ENCODE measurements at places on chromosomes 2 and 18.

DNA sequence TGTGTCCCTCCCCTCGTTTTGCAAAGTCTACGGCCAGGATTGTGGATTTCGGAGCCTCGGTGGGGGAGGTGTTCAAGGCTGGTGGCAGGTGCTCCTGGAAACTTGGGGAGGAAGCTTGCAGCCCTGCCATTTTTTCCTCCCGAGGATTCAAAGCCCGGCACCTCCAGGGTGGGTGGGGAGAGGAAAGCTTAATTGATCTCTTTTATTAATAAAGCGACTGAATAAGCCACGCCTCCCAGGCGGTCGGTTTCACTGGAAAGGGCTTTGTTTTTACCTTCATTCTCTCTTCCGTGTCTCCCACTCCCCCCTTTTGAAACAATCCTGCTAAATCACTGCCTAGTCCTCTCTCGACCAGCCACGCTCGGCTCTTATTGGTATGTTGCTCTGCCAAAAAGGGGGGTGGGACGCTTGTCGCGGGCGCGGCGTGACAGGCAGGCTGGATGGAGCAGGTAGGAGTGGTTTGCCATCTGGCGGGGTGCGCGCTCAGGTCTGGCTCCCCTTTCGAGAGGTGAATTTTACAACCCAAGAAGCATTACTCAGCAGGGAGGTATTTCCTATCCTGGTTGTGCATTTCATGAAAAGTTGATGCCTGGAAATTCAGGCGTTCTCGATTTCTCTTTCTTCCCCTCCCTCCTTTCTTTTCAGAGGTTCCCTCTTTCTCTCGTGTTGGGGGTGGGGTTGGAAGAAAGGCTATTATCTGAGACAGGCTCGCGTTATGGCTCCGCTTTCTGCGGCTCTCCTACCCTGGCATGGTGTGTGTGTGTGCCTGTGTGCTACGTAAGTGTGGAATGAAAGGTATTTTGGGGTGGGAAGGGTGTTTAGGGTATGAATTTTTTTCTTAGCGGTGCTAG, 1.4 kb downstream of the NEDD4L start:
- DNase-seq: peak; percentile 40

DNA sequence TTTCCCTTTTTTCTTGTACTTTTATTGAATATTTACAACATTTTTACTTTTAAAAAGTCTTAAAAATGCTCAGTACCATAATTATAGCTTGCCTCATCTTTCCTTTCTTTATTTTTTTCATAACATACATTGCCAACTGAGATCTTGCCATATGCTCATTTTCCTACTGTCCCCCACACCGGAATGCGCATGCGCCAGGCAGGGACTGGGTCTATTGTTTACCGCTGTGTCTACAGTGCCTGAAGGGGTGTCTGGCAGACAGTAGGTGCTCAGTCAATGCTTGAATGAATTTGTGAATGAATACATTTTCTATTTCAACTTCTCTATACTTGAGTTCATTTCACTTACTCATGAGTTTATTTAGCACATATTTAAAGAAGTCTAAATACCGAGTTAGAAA, 158.0 kb downstream of the CYP26B1 start:
- no peak for DNase-seq

DNA sequence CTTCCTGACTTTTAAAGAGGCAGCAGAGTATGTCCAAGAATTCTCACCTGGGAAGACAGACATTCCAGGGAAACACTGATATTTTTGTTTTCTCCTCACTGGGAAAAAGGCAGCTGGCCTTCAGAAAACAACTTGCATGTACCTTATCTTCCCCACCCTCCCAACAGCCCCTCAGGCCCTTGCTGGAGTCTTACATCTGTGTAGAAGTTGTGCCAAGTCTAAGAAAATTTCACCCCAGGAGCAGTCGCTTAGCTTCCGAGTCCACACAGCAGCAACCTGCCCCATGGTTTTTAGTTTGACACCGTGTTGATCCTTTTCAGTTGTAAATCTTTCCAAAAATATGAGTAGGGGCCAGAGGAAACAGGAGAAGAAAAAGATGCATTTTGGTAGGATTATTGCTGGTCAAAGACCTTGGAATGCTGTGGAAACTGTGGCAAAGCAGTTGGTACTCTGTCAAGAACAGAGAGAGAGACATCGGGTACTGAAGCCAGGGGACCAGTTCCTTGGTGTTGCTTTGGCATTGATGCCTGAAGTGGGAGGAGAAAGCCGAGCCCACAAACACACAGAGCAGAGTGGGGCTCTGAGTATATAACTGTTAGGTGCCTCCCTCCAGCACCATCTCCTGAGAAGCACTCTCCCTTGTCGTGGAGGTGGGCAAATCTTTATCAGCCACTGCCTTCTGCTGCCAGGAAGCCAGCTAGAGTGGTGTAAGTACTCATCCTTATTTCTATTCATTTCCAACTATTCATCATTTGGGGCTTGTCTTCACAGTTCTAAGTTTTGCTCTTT, at the start of gene SLC14A1:
Gene SLC14A1, plus strand, starts transcription at position 615 of the 789 bp plus-strand sequence. CDS start 6,140 bp downstream, outside the sequence.
- no peak for DNase-seq

- no peak for DNase-seq
Observed at GRCh38 chr2:223762853-223763252, 74.5 kb downstream of the AP1S3 start.

GRCh38 chr18:8081872-8082553, 514.9 kb downstream of the PTPRM start:
- DNase-seq: no peak

GRCh38 chr2:236294647-236295046, 30.4 kb upstream of the ASB18 start:
- DNase-seq: no peak

DNA sequence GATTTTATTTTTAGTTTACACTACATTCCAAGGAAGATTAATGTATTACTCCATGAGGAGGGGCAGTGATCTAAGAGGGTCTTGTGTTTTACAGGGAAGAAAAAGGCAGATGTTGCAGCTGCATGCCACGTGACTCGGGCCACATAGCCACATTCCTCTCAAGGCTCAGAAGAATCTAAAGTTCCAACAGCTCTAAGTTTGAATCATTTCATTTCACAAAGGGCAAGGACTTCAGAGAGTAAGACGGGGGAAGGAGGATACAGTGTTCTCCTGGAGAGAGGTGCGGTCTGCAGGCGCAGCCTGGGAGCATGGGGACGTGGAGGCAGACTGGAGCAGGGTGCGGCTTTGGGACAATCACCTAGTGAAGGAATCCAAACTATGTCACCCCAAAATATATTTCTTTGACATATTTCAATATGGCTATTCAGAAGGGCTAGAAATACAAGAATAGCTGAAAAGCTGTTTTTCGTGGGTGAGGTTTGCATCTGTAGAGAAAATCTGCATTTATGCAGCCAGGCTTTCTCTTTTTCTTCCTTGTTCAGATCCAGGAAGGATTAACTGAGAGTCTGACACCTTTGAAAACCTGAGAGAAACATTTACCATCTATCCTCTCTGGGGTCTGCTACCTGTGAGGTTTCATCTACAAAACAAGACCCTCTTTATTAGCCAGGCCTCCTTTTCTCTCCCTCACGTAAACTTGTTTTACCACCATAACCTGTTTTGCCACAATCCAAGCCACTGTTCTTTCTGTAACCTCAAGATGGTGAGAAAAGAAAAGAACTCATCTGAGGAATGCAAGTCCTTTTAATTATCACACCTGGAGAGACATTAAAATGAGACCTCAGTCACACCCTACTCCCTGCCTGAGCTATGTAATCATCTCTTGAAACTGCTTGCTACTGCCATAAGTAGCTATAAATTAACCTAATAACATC, 165.1 kb upstream of the NDUFV2 start:
- DNase-seq: no peak

DNA sequence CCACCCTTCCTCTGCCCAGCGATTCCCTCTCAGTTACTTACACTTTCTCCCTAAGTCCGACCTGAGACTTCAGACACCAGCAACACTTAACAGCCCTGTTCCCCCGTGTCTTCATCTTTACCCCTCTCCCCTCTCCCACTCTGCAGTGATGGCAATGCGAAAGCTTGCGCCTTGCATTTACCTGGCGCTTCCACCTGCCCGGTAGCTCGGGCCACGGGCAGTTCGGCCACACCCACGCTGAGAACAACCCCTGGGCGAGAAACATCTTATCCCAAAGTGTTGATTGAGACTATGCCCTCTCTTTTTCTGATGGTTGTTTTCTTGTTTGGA, 558 bp downstream of the DNAJC10 start:
- no peak for DNase-seq

GRCh38 chr2:233821709-233822100, 32.6 kb downstream of the HJURP start:
- no peak for DNase-seq

DNA sequence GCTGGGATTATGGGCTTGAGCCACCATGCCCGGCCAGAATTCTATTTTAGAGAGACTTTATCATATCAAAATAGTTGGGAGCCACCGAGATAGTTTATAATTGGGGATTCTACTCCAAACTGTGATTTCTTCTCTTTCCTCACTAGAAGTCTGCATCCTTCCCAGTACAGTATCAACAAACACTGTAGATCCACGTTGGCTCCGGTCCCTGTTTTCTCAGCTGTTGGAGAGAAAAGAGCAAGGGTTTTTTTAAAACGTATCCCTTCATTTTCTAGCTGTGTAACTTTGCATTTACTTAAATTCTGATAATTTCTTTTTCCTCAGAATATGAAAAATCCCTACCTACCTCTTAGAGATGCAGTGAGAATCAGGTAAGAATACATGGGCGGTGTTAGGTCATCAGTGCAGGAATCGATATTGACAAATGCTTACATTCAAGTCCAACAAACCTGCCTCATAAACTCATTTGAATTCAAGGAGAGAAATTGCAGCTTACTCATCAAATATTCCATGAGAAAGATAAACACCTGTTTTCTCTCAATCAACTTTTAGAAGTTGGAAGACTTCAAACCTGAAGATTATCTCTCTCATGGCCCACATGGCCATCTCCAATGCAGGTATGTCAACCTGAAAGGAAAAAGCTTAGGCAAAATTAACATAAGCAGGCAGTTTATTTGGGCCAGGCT, 17.7 kb upstream of the PDCL3 start:
- DNase-seq: no peak

- no peak for DNase-seq
Observed at GRCh38 chr18:35193316-35193715, 47.5 kb upstream of the ZNF397 start.

GRCh38 chr2:71292159-71292558, 39.4 kb upstream of the ZNF638 start:
- no peak for DNase-seq

- no peak for DNase-seq
Observed at GRCh38 chr2:203500951-203501350, 34.1 kb downstream of the RAPH1 start.

- DNase-seq: no peak
Observed at GRCh38 chr18:75105551-75106254, 103.2 kb downstream of the PTGR3 start.

DNA sequence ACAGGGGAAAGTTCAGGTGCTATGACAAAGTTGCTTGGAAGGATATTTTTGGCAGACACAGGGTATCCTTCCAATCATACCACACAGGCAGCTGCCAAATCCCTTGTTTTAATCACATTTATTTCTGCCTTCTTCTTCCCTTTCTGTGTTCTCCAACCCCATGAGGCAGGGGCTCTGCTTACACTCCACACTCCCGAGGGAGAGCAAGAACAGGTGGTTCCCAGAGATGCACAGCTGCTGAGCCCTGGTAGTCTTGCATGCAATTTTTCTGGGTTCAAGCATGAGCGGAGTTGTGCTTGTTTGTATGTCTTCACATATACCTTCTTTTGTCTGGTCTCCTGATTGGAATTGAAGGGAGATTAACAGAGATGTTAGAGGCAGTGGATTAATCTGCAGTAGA, 251.7 kb upstream of the ST6GAL2 start:
- DNase-seq: no peak

GRCh38 chr2:221791844-221792243, 219.7 kb upstream of the EPHA4 start:
- DNase-seq: no peak

GRCh38 chr18:79580498-79581171, 99.0 kb upstream of the CTDP1 start:
- DNase-seq: no peak

DNA sequence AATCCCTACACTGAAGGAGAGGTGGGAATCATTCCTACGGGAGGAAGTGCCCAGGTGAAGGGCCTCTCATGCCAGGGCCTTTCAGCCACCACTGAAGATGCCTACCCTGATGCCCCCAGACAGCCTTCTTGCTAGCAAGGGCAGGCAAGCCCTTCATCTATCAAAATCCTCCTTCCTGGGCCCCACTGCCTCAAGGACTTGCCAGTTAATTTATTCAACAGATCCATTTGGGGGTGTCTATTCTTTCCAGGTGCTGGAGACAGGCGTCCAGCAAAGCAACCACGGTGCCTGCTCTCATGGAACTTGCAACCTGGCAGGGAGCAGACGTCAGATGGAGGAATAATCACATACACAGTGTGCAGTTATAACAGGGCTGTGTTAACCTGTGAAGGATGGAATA, 95.5 kb downstream of the GYPC start:
- DNase-seq: no peak

GRCh38 chr2:132897111-132897510, 227.1 kb upstream of the LYPD1 start:
- DNase-seq: no peak

DNA sequence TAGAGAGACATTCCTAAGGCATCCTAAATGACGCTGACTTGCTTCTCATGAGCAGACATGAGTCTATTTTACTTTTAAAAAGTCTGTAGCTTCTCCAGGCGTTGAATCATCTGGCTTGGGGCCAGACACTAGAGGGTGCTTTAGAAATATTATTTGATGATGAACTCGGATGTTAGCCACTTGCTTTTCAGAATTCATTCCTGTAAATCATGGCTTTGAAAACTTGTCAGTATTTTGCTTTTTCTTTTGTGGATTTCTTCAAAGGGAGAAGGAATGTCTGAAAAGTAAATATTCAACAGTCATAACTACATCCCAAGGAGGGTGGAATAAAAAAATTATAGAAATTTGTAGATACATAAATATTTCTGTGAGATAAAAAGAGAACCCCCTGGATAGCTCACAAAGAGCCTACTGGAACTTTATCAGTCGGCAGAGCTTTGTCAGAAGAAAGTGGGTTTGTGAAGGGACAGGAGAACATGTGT, 370.8 kb downstream of the OSR1 start:
- no peak for DNase-seq

GRCh38 chr18:24725644-24726415, 265.4 kb downstream of the HRH4 start:
- no peak for DNase-seq

- DNase-seq: no peak
Observed at GRCh38 chr2:206211657-206212255, 52.1 kb downstream of the EEF1B2 start.

- DNase-seq: no peak
Observed at GRCh38 chr2:230614913-230615332, 97.7 kb upstream of the CAB39 start.

- no peak for DNase-seq
Observed at GRCh38 chr2:233563663-233564430, 2.7 kb downstream of the USP40 start.

GRCh38 chr18:38545071-38545470, 979.5 kb upstream of the CELF4 start:
- peak; percentile 57 for DNase-seq

DNA sequence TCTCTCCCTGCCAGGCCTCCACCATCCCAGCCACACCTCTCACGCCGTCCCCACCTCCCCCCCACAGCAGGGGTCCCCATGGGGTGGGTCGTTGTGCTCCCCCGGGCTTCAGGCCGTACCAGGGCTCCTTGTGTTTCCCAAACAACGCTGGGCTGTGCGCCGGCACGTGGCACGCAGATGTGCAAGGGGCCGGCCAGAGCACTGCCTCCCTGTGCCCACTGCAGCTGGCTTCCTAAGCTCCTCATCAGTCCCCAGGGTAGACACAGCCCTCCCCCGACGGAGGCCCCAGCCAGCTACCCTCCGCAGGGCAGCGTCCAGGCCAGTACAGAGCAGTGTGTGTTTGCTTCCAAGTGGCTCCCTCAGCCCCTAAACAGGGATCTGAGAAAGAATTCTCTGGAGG, 34.0 kb downstream of the BIN1 start:
- DNase-seq: no peak
